ENCODE measurements at places on chromosomes 3 and 15.

DNA sequence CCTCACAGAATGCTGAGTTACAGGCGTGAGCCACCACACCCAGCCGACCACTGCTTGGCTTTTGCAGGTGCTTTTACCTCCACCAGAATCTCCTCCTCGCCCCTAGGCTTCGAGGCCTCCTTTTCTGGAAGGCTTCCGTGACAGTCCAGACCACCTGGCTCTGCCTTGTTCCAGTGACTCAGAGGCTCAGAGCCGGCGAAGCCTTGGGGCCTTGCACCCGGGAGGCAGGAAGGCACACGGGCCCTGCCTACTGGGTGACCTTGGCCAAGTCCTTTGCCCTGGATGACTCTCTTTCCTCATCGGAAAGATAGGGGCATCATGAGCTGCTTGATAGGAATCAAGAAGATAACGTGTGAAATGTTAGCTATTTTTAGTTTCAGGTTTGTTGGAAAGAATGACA lies 31.3 kb upstream of the FURIN start:
- no peaks in the 10 kb centered on the region for H3K27me3 ChIP-seq
- peak overlapping the region; percentile 96 for H3K27ac ChIP-seq
- H3K4me1 ChIP-seq, result peaks cover 77% of the 10 kb centered on the region
- peaks cover 2% of the 10 kb centered on the region for H3K36me3 ChIP-seq
- DNase-seq, result peak; percentile 68
- H3K4me3 ChIP-seq, result peak overlapping the region; percentile 74

GRCh38 chr15:95280711-95281110 lies 1049.3 kb downstream of the MCTP2 start:
- no peak for DNase-seq
- H3K36me3 ChIP-seq, result no peaks in the 10 kb centered on the region
- no peak overlapping the region for H3K27ac ChIP-seq
- no peak overlapping the region for H3K4me3 ChIP-seq
- H3K4me1 ChIP-seq, result peaks cover 12% of the 10 kb centered on the region

- no peak for DNase-seq
- peaks cover 83% of the 10 kb centered on the region for H3K36me3 ChIP-seq
Observed at GRCh38 chr15:57718309-57718708, 11.8 kb downstream of the POLR2M start.

DNA sequence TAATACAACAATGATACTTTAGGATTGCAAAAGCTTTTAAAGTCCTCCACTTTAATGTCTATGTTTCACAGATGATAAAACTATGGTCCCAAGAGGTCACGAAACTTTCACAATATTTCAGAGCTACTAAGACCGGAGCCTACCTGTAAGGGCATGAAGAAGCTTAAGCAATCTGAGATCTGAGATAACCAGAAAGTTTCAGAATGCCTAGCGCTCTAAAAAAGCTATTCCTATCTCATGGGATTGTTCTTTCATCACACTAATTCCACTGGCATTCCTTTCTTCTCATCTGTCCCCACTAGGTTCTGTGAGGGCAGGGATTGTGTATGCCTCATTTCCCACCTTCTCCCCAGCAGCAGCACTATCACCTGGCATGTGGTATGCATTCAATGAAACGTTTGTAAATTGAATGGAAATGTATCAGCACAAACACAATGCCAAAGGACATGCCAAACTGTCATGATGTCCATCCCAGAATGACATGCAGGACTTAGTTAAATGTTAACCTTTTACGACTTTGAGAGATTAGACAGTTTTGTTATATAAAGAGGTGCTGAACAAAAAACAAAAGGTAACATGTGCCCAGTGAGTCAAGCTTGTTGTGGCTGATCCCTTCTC lies 104.7 kb upstream of the NR2F2 start:
- no peaks in the 10 kb centered on the region for H3K4me1 ChIP-seq
- peaks cover 30% of the 10 kb centered on the region for H3K27me3 ChIP-seq
- H3K4me3 ChIP-seq, result no peak overlapping the region
- H3K36me3 ChIP-seq, result no peaks in the 10 kb centered on the region
- no peak for DNase-seq

DNA sequence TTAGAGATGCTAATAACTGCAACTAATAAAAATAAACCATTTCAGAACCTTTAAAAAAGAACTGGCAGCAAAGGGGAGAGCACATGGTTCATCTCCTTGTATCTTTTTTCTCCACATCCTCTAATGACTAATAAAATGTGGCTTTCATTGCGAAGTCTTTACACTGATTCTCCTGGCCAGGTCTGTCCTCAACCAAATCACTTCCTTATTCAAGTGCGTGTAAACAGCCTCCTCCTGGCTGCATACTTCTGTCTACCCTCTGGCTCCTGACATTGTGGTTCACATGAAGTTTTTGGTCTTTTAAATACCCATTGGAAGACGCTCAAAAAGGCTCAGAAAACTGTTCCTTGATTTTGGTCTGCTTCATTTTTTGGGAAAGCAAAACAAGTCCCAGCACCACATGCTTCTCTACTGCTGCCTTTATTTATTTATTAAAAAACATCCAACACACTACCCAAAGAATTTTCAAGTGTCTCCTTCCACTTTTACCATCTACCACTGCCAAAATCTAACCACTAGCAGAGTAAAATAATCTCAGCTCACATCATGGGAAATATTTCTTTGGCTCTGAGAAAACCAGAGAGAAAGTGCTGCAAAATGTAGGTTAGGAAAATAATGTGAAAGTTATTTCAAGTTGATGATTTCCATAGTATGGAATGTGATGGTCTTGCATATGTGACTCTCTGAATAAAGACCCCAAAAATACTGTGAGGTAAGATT lies 85.1 kb downstream of the EFL1 start:
- no peaks in the 10 kb centered on the region for H3K27me3 ChIP-seq
- H3K36me3 ChIP-seq, result peaks cover 19% of the 10 kb centered on the region

DNA sequence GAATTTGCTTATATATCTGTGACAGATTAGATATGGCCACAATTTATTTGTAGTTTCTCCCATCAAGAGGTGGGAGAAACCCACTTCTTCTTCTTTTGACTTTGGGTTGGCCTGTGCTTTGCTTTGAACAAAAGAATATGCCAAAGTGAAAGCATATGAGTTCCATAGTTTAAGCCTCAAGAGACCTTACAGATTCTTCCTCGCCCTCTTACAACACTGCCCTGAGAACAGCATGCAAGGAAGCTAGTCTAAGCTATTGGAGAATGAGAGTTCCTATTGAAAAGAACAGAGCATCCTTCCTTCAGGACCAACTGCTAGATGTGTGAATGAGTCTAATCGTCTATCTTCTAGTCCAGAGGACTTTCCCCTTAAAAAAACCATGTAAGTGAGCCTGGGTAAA lies 394.8 kb downstream of the TUSC7 start:
- H3K4me1 ChIP-seq, result no peaks in the 10 kb centered on the region
- no peak overlapping the region for H3K4me3 ChIP-seq
- no peaks in the 10 kb centered on the region for H3K27me3 ChIP-seq
- no peak overlapping the region for H3K27ac ChIP-seq

GRCh38 chr3:99878005-99878404 lies 60.3 kb downstream of the CMSS1 start:
- no peaks in the 10 kb centered on the region for H3K27me3 ChIP-seq
- no peak for DNase-seq
- H3K36me3 ChIP-seq, result peaks cover 11% of the 10 kb centered on the region
- H3K4me3 ChIP-seq, result no peak overlapping the region
- H3K4me1 ChIP-seq, result peaks cover 42% of the 10 kb centered on the region
- peak overlapping the region; percentile 2 for H3K27ac ChIP-seq

DNA sequence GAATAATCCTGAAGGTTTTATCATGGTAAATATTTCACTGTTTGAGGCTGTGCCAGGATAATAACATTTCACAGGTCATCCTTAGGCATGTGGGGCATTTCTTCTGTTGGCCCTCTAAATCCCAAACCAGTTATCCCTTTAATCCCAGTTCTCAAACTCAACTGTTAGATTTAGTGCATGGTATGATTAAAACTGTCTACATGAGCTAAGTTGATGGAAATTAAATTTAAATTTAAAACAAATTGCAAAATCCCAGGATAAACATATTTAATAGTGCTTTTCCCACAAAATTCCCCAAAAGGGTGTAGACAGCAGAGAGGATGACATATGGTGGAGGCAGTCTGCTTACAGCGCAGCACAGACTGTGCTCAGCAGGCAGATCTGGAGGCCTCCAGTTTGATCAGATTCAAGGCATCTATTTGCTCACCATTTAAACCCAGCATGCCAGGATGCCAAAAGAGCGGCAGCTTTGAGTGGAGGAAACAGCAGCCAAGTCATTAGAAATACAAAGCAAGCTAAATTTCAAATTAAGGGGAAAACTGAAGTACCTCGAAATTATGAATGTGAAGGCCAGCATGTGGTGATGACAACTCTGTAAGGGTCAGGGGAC lies 325.8 kb downstream of the KCNH8 start:
- H3K27ac ChIP-seq, result no peak overlapping the region
- H3K4me1 ChIP-seq, result no peaks in the 10 kb centered on the region
- no peaks in the 10 kb centered on the region for H3K27me3 ChIP-seq
- no peaks in the 10 kb centered on the region for H3K36me3 ChIP-seq
- H3K4me3 ChIP-seq, result no peak overlapping the region

DNA sequence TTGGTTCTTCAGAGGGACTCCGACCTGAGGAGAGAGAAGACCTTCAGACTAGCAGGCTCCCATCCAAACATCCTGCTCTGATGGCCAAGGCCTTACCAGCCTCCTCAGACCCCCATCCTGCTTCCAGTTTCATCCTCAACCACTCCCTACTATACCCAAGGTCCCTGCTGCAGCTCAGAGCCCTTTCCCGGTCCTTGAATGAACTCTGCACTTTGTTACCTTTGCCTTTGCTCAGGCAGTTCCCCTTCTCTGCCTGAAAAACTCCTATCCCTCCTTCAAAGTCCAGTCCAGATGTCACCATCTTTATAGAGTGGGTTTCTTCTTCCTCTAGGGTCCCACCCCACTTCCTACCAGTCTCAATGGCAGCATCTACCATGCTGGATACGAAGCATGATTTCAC lies 13.1 kb downstream of the EFCAB12 start:
- H3K4me1 ChIP-seq, result no peaks in the 10 kb centered on the region
- no peak overlapping the region for H3K4me3 ChIP-seq
- no peaks in the 10 kb centered on the region for H3K27me3 ChIP-seq
- DNase-seq, result peak; percentile 11
- no peak overlapping the region for H3K27ac ChIP-seq

GRCh38 chr3:189809583-189809982 lies 178.4 kb downstream of the TP63 start:
- no peaks in the 10 kb centered on the region for H3K4me1 ChIP-seq
- no peak overlapping the region for H3K4me3 ChIP-seq
- no peaks in the 10 kb centered on the region for H3K27me3 ChIP-seq
- H3K27ac ChIP-seq, result no peak overlapping the region

DNA sequence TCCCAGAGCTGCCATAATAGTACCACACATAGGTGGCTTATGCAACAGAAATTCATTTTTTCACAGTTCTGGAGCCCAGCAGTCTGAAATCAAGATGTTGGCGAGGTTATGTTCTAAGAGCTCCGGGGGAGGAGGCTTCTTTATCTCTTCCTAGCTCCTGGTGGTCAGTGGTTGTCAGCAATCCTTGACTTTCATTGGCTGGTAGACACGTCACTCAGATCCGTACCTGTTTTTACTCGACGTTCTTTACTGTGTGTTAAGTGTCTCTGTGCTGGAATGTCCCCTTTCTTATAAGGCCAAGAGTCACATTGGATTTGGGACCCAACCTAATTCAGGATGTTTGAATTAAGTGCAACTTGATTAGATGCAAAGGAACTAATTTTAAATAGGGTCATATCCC lies 218.5 kb upstream of the CNTN3 start:
- H3K36me3 ChIP-seq, result no peaks in the 10 kb centered on the region
- no peak overlapping the region for H3K4me3 ChIP-seq
- no peaks in the 10 kb centered on the region for H3K4me1 ChIP-seq
- H3K27ac ChIP-seq, result no peak overlapping the region
- no peak for DNase-seq

Data from activated T-cell treated with anti-CD3 and anti-CD28 coated beads, Interleukin-2, amount 50 U/mL, for 24 hours (primary cell).